ENCODE measurements at places on chromosomes 12 and 14.

DNA sequence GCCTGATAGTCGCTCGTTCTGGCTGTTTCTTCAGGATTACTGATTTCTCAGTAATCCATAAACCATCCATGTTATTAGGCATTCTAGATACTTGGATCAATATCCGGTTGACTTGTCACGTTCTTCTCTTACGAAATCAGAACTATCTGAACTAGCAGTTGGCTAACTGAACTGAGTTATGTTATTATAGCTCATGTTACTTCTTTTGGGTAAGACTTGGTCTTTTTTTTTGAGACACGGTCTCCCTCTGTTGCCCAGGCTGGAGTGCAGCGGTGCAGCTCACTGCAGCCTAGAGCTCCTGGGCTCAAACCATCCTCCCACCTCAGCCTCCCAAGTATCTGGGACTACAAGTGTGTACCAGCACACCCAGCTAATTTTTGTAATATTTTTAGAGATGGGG is 178.6 kb downstream of the PRKCH start:
- no peak for DNase-seq

DNA sequence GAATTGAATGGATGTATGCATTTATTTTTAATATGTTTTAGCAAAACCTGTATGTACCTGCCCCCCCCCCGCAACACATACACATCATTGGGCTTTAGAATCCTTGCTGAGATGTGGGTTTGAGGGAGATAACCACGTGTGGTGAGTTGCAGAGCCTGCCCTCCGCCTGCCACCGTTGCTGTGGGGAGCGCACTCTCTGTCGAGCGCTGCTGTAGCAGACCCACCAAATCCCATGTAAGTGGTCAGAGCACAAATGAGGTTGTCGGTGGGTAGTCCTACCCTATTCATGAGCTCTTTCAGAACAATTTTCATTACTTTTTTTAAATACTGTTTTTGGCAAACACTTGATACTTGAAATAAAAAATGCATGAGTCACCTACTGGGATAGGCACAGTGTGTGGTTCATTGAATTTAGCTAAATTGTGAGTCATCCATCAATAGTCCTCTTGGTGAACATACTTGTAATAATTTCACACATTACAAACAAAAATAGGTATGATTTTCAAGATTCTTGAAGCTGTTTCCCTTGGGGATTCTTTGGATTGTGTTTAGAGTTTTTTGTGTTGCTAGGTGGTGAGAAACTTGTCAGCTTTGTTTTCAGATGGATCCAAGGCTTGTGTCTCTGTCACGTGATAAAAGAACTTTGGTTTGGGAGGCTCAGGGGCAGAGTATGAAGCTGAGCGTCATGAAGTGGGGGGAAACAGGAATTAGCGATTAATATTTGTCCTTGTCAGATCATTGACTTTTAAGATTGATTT is 107.6 kb downstream of the PTCSC3 start:
- no peak for DNase-seq

DNA sequence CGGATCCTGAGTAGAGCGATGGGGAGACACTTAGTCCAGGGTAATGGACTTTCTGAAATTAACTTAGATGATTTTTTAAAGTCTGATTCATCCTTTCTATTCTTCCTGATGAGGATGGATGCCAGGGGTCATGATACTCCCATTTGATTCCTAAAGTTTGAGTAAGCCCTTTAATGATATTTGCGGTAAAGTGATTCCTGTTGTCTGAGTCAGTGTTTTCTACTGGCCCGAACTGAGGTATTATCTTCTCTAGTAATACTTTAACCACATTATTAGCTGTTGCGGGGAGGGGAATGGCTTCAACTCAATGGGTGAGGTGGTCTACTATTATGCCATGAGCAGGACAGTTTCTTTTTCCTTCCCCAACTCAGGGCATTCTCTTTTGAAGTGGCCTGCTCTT is 111.6 kb downstream of the RIN3 start:
- DNase-seq, result no peak

- DNase-seq, result no peak
These were observed 41.6 kb downstream of the FBXO21 start for GRCh38 chr12:117148642-117149041.

DNA sequence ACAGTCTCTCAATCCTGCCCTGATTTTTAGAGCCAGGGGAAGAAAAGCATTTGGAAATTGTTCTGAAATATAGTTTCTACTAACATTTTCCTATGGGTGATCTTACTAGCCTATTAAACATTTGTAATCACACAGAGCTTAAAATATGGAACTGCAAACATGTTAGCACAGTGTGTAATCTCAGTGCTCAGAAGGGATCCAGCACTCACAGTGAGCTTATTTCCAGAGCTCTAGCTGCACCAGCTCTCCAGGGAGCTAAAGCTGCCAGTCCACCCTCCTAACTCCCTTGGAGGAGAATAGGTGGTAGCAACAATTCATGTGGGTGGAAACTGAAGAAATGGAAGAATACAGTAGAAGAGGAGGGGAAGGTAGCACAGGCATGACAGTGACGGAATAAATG is 64.9 kb upstream of the SYT1 start:
- no peak for DNase-seq

GRCh38 chr14:105168496-105168978 is at the start of gene JAG2:
Gene JAG2 (minus strand): TSS chr14:105168776. CDS start chr14:105168420, 356 bp downstream.
- peak; percentile 51 for DNase-seq

GRCh38 chr14:77141214-77142004 is at the start of gene ZDHHC22:
Gene ZDHHC22 (minus strand): TSS chr14:77141791. CDS start chr14:77139738, 2,053 bp downstream.
- peak; percentile 66 for DNase-seq

DNA sequence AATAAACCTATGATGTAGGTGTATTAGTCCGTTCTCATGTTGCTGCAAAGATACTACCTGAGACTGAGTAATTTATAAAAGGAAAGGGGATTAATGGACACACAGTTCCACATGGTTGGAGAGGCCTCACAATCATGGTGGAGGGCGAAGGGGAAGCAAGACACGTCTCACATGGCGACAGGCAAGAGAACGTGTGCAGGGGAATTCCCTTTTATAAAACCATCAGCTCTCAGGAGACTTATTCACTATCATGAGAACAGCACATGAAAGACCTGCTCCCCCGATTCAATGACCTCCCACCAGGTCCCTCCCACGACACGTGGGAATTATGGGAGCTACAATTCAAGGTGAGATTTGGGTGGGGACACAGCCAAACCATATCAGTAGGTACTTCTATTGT is 58.7 kb upstream of the DICER1 start:
- DNase-seq, result no peak

DNA sequence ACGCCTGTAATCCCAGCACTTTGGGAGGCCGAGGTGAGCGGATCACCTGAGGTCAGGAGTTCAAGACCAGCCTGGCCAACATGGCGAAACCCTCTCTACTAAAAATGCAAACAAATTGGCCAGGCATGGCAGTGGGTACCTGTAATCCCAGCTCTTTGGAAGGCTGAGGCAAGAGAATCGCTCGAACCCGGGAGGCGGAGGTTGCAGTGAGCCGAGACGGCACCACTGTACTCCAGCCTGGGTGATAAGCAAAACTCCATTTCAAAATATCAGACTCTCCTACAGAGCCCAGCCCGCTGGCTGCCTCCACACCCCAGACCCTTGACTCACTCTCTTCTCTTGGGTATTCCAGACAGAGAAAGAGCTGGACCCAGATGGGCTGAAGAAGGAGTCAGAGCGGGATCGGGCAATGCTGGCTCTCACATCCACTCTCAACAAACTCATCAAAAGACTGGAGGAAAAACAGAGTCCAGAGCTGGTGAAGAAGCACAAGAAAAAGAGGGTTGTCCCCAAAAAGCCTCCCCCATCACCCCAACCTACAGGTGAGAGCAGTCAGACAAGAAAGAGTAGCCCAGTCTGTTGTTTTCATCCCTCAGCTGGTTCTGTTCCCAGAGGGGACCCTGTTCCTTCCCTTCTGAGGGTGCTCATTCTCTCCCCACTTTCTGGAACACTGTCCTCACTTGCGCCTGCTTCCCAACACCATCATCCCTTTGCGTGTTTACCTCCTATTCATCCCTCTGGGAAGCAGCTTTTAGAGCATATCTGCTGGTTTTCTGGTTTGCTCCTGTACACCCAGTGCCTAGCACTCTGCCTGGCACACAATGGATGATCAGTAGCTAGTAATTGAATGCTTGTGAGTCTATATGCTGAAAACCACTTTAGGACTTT is 19.7 kb downstream of the AGAP2 start:
- no peak for DNase-seq

DNA sequence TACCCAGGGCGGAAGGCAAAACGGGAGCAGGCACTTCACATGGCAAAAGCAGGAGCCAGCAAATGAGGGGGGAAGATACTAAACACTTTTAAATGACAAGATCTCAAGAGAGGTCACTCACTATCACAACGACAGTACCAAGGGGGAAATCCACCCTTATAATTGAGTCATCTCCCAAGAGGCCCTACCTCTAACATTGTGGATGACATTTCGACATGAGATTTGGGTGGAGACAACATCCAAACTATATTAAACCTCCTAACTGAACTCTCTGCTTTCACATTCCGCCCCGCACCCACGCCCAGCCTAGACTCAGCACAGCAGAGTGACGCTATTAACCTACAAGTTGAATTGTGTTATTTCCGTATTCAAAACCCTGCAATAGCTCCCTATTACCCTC is 76.7 kb upstream of the SCAF11 start:
- DNase-seq, result no peak

DNA sequence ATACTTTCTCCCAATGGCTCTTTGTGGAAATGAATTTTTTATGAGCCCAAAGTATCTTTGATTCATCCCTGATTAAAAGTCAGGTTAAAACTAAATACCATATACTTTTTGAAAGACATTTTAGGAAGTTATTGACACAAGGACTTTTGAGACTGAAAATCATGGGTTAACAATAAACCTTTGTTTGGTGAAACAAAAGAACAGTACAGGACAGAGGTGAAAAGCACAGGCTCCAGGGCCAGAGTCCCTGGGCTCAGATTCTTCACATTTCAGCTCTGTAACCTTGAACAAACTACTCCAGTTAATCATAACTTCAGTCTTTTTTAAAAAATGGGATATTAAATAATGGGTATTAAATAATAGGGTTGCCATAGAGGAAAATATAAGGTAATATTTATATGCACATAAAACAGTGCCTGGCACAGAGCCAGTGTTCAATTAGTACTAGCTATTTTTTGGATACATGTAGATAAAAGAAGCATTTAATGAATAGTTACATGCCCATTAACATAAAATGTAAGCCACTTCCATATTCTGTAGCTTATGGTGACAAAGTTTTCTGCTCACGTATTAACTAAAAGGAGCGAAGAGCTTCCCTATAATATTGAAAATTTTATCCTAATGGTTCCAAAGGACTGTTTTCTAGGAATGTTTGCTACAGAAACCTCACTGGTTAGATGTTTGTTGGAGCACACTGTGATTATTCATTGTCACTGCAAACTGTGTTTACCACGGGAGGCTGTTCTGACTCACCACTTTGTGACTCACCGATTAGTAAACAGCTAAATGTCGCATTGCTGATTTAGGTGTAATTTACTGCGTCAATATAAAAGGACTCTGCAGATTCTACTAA is 255.4 kb downstream of the DAD1 start:
- peak; percentile 6 for DNase-seq

GRCh38 chr14:102096569-102097188 is 9.8 kb upstream of the HSP90AA1 start:
- DNase-seq, result peak; percentile 86

DNA sequence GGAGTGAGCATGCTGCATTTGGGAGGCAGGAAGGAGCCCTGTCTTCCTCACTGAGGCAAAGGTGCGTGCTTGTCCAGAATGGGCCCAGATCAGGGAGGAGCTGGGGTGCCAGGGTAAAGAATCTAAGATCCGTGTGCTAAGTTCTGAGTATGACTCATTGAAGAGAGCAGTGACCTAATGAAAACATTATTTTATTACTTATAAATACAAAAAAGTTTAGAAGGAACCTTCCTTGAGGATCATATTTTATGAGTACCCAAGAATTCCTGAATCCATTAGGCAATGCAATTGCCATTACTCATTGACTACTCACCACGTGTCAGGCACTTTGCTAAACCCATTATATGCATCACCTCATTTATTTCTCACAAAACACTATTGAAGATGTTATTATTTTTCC is 264.7 kb downstream of the EGLN3 start:
- DNase-seq, result no peak

- DNase-seq, result peak; percentile 91
These were observed 469 bp upstream of the LRFN5 start for GRCh38 chr14:41606282-41606531.

DNA sequence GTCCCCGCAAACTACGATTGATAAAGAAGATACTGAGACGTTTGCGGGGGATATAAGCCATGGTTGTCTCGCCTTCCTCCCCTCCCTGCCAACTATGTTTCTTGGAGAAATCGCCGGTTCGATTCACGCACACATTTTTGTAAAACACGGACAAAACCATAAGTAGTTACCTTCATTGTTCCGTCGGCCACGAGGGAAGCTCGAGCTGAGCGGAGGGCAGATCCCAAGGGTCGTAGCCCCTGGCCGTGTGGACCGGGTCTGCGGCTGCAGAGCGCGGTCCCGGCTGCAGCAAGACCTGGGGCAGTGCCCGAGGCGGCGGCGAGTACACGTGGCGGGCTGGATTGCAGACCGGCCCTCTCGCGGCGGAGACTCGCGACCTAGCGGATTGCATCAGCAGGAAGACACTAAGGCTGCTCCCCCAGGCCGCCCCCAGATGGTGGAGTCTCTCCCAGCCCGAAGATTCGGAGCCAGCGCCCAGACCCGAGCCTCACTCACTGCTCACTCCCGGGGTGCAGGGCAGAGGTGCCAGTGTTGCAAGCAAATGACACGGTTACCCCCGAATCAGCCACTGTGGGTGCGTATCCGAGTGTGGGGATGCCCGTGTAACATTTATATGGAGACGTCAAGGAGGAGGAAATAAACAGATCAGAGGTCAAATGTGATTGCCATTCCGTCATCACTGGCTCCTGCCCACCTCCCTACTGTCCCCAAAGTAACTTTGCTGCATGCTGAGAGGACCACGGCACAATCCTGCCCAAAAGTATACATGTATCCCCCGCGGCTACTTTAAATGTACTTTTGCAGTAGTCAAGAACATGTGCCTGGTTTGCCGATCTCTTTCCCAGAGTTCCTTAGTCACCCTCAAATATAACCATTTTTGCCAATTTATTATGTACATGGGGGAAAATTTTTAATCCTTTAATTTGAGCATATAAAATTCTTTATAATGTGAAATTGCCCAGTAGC is at the start of gene BCAT1:
Gene BCAT1 (minus strand): TSS at position 345 of the 966 bp plus-strand sequence. CDS start 169 bp downstream, at position 176.
- DNase-seq, result no peak

GRCh38 chr14:90715993-90716392 is 100.2 kb downstream of the TTC7B start:
- DNase-seq, result no peak
